ENCODE measurements at places on chromosomes 7 and 10.

DNA sequence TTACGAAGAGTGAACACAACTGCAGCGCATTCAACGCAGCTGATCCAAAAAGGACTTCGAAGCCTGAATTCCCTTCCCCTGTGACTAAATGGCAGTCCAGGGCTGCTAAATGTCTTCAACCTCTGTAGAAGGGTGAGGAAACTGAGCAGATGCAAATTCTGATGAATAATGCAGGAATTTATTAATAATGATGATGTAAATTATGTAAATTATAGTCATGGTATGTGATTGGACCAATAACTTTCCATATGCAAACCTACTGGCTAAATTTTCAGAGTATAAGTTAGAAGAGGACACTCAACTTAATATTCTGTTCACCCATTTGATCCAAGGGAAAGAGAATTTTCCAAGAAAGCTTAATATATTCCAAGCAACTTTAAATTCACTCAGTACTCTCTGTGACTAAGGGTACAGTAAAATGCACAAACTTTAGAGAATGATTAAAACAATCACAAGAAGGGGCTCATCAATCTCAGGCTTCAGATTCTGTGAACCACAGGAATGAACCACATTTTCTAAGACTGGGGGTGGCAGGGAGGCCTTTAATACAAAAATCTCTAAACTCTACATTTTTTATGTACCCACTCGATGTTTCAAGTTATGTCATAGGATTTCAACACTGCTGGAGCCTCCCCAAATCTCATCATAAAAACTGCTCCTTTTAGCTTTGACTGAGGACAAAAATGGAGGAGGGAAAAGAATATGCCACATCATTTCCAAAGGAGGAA is 3.5 kb downstream of the FGFR2 start:
- peaks cover 61% of the 10 kb centered on the region for H3K4me1 ChIP-seq
- no peaks in the 10 kb centered on the region for H3K27me3 ChIP-seq
- no peak for DNase-seq
- H3K36me3 ChIP-seq, result peaks cover 29% of the 10 kb centered on the region
- peak overlapping the region; percentile 94 for H3K4me3 ChIP-seq
- peak overlapping the region; percentile 97 for H3K27ac ChIP-seq

DNA sequence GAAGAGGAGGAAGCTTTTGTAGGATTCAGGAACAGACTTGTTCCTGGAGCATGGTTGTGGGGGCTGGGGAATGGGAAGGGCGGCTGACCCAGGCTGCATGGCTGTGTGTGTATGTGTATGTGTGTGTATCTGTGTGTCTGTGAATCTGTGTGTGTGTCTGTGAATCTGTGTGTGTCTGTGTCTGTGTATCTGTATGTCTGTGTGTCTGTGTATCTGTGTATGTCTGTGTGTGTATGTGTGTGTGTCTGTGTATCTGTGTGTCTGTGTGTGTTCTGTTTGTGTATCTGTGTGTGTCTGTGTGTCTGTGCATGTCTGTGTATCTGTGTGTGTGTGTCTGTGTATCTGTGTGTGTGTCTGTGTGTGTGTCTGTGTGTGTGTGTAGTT is 6.6 kb upstream of the STX1A start:
- DNase-seq, result no peak
- peaks cover 5% of the 10 kb centered on the region for H3K27me3 ChIP-seq
- peaks cover 6% of the 10 kb centered on the region for H3K4me1 ChIP-seq
- no peaks in the 10 kb centered on the region for H3K36me3 ChIP-seq
- H3K4me3 ChIP-seq, result no peak overlapping the region
- no peak overlapping the region for H3K27ac ChIP-seq

- no peak for DNase-seq
- no peak overlapping the region for H3K4me3 ChIP-seq
- H3K27ac ChIP-seq, result no peak overlapping the region
- no peaks in the 10 kb centered on the region for H3K27me3 ChIP-seq
- no peaks in the 10 kb centered on the region for H3K4me1 ChIP-seq
- no peaks in the 10 kb centered on the region for H3K36me3 ChIP-seq
Measured at GRCh38 chr7:41116817-41117216, 586.1 kb downstream of the INHBA start.

DNA sequence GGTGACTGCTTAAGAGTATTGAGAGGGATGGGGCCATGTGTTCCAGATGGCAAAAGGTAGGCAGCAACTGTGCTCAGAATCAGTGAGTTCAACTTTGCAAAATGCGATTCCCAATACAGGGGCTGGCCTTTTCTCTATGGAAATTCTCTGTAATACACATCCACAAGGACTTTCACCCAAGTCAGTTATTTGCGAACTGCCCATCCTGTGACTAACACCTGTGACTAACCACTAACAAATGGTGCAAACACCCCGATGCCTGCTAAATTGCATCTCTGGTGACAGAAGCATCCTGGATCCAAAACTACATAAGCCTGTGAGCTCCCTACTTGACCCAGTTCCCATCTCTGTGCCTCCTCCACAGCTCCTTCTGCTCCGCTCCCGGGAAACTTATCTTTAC is 9.0 kb upstream of the CUZD1 start:
- H3K4me1 ChIP-seq, result peaks cover 5% of the 10 kb centered on the region
- peaks cover 14% of the 10 kb centered on the region for H3K27me3 ChIP-seq
- no peak overlapping the region for H3K27ac ChIP-seq
- no peak overlapping the region for H3K4me3 ChIP-seq

- no peaks in the 10 kb centered on the region for H3K36me3 ChIP-seq
- no peak overlapping the region for H3K27ac ChIP-seq
- DNase-seq, result no peak
- H3K27me3 ChIP-seq, result no peaks in the 10 kb centered on the region
Measured at GRCh38 chr10:59582780-59583179, 126.9 kb downstream of the SLC16A9 start.

- H3K27me3 ChIP-seq, result no peaks in the 10 kb centered on the region
- peak overlapping the region; percentile 91 for H3K4me3 ChIP-seq
- no peak for DNase-seq
- H3K27ac ChIP-seq, result peak overlapping the region; percentile 74
Measured at GRCh38 chr7:143884241-143884968, 17.6 kb downstream of the TCAF1 start.

DNA sequence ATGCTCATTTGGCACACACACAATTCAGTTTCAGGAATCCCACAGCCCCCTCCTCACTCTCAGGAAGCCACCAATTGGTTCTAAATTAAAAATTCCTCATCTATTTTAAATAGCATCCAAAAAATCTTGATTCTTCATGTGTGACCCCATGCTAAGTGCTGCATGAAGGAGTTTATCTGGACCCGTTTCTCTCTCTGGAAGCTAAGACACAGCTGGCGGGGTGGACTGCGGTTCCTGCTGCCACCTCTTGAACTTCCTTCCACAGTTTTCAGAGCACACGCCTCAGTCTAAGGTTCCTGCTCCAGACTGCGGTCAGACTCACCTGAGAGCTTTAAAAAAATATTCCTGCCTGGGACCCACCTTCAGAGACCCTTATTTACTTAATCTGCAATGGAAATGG is 34.5 kb downstream of the LYZL1 start:
- H3K4me1 ChIP-seq, result peaks cover 21% of the 10 kb centered on the region
- H3K27ac ChIP-seq, result no peak overlapping the region
- H3K4me3 ChIP-seq, result no peak overlapping the region
- no peaks in the 10 kb centered on the region for H3K36me3 ChIP-seq
- DNase-seq, result no peak

GRCh38 chr7:42095791-42096190 is 141.2 kb downstream of the GLI3 start:
- H3K36me3 ChIP-seq, result no peaks in the 10 kb centered on the region
- H3K27me3 ChIP-seq, result peaks cover 85% of the 10 kb centered on the region
- H3K4me3 ChIP-seq, result no peak overlapping the region
- H3K4me1 ChIP-seq, result peaks cover 19% of the 10 kb centered on the region
- no peak overlapping the region for H3K27ac ChIP-seq

GRCh38 chr10:48496831-48497779 is 107.8 kb downstream of the ARHGAP22 start:
- DNase-seq, result no peak
- no peaks in the 10 kb centered on the region for H3K36me3 ChIP-seq
- H3K4me3 ChIP-seq, result no peak overlapping the region
- peaks cover 8% of the 10 kb centered on the region for H3K27me3 ChIP-seq

- H3K4me1 ChIP-seq, result peaks cover 16% of the 10 kb centered on the region
- peaks cover 36% of the 10 kb centered on the region for H3K27me3 ChIP-seq
- H3K4me3 ChIP-seq, result peak overlapping the region; percentile 72
- H3K36me3 ChIP-seq, result peaks cover 5% of the 10 kb centered on the region
- DNase-seq, result peak; percentile 25
Measured at GRCh38 chr7:50793120-50793946, 10.6 kb upstream of the GRB10 start.

- no peak overlapping the region for H3K4me3 ChIP-seq
- no peaks in the 10 kb centered on the region for H3K4me1 ChIP-seq
Measured at GRCh38 chr10:17866346-17866745, 57.2 kb downstream of the MRC1 start.

DNA sequence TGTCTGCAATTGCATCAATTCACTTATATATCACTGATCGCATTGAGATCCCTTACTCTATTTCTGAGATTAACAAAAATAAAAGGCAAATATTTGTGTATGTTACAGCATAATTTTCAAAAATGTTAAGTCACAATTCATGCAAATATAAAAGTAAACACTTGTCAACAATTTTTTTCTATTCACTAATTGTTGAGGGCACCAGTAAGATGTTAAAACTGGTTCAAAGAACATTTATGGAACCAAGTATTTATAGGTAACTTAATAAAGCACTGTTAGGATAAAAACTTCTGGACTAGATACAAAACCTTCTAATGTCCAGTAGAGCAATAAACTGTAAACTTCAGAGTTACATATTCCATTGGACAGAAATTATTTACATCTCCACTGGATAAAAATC is 586.1 kb upstream of the AUTS2 start:
- H3K4me3 ChIP-seq, result no peak overlapping the region
- H3K4me1 ChIP-seq, result no peaks in the 10 kb centered on the region
- DNase-seq, result no peak
- no peaks in the 10 kb centered on the region for H3K27me3 ChIP-seq
- no peaks in the 10 kb centered on the region for H3K36me3 ChIP-seq
- H3K27ac ChIP-seq, result no peak overlapping the region

- H3K4me1 ChIP-seq, result no peaks in the 10 kb centered on the region
- H3K27ac ChIP-seq, result no peak overlapping the region
- H3K4me3 ChIP-seq, result no peak overlapping the region
- H3K27me3 ChIP-seq, result no peaks in the 10 kb centered on the region
- DNase-seq, result no peak
- H3K36me3 ChIP-seq, result no peaks in the 10 kb centered on the region
Measured at GRCh38 chr10:53697038-53697437, 924.5 kb upstream of the MBL2 start.

DNA sequence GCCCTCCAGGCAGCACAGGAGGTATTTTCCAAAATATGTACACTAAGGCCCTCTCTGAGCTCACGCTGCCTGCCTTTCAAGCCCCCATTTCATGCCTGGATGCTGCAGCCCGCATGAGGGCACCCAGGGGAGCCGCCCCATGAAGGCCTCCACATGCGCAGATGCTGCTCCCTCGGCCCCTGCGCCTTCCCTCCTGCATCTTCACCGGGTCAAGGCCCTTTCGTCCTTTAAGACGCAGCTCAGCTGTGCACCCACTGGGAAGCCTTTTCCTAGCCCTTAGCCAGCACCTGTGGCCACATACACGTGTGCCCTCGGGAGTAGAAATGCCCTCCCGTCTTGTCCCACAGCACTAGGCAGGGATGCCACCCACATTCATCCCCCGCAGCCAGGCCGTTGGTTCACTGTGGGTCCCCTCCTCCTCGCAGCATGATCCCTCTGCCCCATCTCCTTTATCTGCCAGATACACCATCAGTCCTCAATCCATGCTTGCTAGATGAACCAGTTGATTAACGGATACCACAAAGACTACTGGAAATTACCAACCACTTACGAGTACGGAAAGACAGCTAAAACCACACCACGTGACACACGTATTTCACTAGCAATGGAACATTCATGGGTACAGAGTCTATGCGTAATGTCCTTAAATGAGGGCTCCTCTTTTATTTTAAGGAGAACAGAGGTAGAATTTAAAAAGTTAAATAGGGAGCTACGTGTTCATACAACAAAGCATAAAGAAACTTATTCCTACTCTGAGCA is 278.0 kb downstream of the TNS3 start:
- H3K27me3 ChIP-seq, result no peaks in the 10 kb centered on the region
- peaks cover 35% of the 10 kb centered on the region for H3K36me3 ChIP-seq
- no peaks in the 10 kb centered on the region for H3K4me1 ChIP-seq
- no peak overlapping the region for H3K27ac ChIP-seq
- no peak for DNase-seq
- H3K4me3 ChIP-seq, result no peak overlapping the region

- H3K4me3 ChIP-seq, result no peak overlapping the region
- H3K4me1 ChIP-seq, result no peaks in the 10 kb centered on the region
- H3K36me3 ChIP-seq, result peaks cover 3% of the 10 kb centered on the region
- H3K27me3 ChIP-seq, result no peaks in the 10 kb centered on the region
Measured at GRCh38 chr7:57651006-57651405, 201.0 kb downstream of the ZNF716 start.

- no peak for DNase-seq
- H3K36me3 ChIP-seq, result no peaks in the 10 kb centered on the region
- H3K4me3 ChIP-seq, result no peak overlapping the region
- no peaks in the 10 kb centered on the region for H3K27me3 ChIP-seq
Measured at GRCh38 chr10:28985137-28985885, 303.6 kb upstream of the LYZL1 start.

DNA sequence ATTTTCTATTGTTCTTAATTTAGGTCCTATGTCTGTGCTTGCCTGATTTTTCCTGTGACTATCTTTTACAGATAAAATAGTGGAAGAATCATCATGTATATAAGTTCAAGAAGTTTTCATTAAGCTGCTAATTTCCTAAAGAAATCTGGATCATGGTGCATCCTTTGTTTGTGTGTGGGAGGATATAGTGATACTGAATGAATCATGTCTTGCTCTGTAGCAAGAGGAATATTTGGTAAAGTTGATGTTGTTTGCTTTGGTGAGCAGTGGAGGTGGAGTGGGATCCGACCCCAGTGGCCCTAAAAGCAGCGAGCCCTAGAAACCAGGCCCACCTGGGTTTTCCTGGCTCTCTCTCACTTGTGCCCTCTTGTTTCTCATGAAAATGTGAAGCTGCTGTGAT is 83.7 kb downstream of the CCNY start:
- no peaks in the 10 kb centered on the region for H3K27me3 ChIP-seq
- peak overlapping the region; percentile 37 for H3K27ac ChIP-seq
- no peak overlapping the region for H3K4me3 ChIP-seq
- H3K36me3 ChIP-seq, result no peaks in the 10 kb centered on the region
- H3K4me1 ChIP-seq, result peaks cover 26% of the 10 kb centered on the region
